PC-9 (cell line): ENCODE measurements at places on chromosomes 5 and 9. TPM values are rescaled to one million over a fixed set of nuclear protein-coding genes. Genes with fewer than 3 reads are reported as not detected.

Gene PCDHB9
- not detected in 2 replicates for total RNA-seq

Gene DPYSL3
- total RNA-seq, result 0.40 and 1.3 TPM in 2 replicates

Gene DENND4C
- total RNA-seq, result 23.1 and 29.5 TPM in 2 replicates

Gene OR1J2
- not detected in 2 replicates for total RNA-seq

Gene HTR4
- total RNA-seq, result not detected in 2 replicates

Gene DAPK1
- total RNA-seq, result 100 and 158 TPM in 2 replicates

Gene KCNV2
- total RNA-seq, result not detected in 2 replicates

Gene SPATA31E1
- not detected in 2 replicates for total RNA-seq

Gene FOXI1
- not detected in 2 replicates for total RNA-seq

Gene IRF1
- 27.1 and 38.9 TPM in 2 replicates for total RNA-seq

GRCh38 chr9:107226421-107226820, 56.7 kb upstream of the RAD23B start:
- no peak for DNase-seq

- DNase-seq, result no peak
These were observed 45.4 kb upstream of the F2R start for GRCh38 chr5:76670508-76670907.

DNA sequence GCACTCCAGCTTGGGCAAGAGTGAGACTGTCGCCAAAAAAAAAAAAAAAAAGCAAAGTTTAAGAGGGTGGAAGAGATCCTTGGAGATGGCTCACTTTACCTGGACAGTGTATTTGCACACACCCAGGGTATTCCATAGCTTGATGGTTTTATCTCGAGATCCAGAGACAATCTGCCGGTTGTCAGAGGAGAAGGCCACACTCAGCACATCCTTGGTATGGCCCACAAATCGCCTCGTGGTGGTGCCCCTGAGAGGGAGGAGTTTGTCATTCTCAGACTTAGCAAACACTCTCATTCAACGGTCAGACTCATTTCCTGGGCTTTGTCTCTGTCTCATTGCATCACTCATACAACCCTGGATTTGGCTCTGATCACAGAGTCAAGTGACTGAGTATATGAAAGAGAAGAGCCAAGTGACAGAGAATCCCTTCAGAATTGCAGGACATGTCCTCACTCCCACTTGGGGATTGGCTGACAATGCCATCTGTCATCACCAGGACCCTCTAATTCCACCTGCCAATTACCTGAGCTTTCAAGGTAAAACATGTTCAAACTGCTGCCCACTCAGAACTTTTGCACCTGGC, 2.2 kb downstream of the RACK1 start:
- DNase-seq, result peak; percentile 56

GRCh38 chr9:96109680-96110351, 192.2 kb downstream of the HSD17B3 start:
- no peak for DNase-seq

- DNase-seq, result no peak
These were observed 87.1 kb downstream of the SLC38A9 start for GRCh38 chr5:55624841-55625588.

DNA sequence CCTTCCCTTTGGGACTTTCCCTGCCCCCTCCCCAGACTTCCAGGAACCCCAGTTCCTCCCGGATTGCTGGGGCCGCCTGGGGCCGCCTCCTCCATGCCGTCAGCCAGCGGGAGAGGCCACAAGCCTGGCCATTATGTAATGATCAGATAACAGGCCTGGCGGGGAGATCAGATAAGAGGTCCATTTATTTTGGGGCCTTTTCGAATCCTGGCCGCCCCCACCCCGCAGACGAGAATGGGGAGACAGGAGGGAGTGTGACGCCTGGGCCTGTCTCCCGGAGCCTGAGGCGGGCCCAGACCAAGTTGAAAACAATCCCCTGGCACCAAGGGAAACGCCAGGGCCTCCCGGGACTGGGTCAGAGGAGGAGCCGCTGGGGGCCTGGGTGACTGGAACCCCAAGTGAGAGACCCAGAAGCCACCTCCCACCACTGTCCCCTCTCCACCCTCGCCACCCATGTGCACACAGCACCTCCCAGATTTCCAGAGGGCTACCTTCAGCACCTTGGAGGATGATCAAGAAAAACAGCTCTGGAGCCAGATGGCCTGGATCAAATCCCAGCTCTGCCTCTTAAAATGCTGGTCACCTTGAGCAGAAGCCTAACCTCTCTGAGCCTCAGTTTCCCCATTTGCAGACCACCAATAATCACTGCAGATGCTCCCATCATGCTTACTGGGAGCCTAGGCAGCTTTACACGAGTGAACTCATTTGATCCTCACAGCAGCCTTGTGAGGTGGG, 7.8 kb downstream of the ENG start:
- no peak for DNase-seq

DNA sequence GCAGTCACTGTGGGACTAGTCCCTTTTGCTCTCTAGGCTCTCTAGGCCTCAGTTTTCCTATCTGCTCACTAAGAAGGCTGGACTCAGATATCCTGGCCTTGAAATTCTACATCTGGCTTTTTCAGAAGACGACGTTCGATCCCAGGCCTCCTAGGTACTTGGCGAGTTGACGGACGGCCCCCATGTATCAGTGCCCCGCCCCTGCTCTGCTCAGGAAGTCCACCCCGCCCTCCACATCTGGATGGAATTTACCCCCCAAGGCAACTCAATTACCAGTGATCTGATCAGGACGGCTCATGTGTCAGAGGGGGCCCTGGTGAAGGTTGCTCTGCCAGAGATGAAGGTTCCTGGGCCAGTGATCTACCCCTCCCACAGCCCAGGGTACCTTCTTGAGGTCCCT, 44.1 kb upstream of the SYNPO start:
- no peak for DNase-seq

DNA sequence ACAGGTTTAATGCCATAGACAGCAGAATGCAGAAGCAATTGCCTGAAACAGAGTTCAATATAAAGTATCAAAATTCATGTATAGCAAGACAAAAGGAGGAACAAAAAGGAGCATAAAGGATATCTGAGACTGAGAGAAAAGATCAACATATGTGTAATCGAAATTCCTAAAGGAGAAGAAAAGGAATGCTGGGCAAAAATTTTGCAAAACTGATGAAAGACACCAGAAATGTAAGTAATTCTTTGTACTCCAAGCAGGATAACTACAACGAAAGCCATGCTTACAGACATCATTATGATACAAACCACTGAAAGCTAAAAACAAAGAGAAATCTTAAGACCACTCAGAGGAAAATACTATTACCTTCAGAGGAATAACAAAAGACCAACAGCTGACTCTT, 72.8 kb upstream of the MTAP start:
- no peak for DNase-seq

GRCh38 chr9:101139082-101139481, 110.6 kb downstream of the PLPPR1 start:
- no peak for DNase-seq

GRCh38 chr5:169050146-169050571, 250.8 kb downstream of the SLIT3 start:
- no peak for DNase-seq

DNA sequence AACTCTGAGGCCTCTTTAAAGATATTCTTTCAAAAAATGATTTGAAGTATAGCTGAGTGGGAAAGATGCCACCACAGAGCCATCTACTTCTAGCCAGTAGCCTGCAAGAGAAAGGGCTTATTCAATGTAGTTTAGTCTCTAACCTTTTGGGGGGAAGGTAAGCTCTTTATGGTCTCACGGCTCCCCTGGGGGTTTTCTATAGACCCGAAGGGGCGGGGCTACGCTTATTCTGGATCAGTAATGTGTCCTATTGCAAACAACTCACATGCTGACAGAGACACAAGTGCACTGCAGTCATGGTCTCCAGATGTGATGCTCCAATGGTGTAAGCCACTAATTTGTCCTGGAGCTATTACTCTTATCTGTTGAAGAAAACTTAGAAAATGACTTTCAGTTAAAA, 53.4 kb upstream of the RPS23 start:
- DNase-seq, result no peak

GRCh38 chr9:95088421-95089161, 228.9 kb downstream of the FANCC start:
- DNase-seq, result no peak

DNA sequence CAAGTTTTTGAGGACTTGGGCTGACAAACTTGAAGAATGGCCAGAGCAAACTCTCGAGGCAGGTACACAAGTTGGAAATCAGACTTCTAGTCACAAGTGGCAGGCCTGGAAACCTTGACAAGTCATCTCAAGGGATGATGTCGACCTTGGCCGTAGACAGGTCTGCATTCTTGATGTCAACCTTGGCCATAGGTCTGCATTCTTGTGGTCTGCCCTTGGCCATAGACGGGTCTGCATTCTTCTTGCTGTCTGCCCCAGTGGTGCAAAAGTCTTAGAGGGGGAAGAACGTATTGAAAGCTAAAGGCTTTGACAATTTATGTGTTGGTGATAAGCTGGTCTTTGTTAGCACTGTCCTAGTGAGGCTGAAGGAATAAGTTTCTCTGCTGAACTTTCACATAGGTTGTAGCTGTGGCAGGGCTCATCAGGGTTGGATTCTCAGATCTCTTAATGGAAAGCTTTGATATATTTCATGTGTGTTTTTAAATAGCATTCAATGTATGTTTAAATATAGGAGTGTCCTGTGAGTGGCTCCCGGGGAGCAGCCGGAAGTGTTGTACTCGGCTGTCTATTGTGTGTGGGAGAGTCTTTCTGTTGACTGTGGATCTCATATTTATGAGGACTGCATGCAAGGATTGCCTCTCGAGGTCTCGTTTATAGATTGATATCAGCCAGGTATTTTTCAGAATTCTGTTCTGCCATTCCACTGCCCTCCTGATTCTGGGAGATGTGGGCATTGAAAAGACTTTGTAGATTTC, 27.0 kb downstream of the SUB1 start:
- DNase-seq, result peak; percentile 14

- no peak for DNase-seq
These were observed 164.2 kb downstream of the C9orf50 start for GRCh38 chr9:129456549-129457324.

GRCh38 chr5:39428640-39429039, 3.9 kb upstream of the DAB2 start:
- no peak for DNase-seq

DNA sequence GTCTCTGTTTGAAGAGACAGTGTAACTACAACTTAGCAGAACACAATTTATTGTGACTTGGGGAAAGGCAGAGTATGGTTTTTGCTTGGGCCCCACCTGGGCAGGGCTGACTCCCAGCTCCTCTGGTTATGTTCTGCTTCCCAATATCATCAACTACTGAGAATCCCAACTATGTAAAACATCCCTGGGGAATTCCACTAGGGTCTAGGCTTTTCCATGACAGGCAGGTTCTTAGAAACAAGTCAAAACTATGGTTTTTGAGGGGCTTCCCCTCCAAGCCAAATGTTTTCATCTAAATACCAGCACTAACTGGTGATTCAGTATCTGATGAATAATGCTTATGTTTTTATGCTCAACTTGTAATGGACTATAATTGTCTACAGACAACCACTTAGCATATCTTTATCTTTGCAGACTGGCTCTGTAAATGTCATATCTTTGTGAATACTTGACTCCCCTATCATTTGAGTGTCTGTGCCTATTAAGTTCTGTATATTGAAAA, 409.5 kb downstream of the PDE4D start:
- no peak for DNase-seq

- DNase-seq, result no peak
These were observed 216.1 kb downstream of the MEF2C start for GRCh38 chr5:88666761-88667495.

- no peak for DNase-seq
These were observed 31.0 kb upstream of the IER5L start for GRCh38 chr9:129209109-129209508.

DNA sequence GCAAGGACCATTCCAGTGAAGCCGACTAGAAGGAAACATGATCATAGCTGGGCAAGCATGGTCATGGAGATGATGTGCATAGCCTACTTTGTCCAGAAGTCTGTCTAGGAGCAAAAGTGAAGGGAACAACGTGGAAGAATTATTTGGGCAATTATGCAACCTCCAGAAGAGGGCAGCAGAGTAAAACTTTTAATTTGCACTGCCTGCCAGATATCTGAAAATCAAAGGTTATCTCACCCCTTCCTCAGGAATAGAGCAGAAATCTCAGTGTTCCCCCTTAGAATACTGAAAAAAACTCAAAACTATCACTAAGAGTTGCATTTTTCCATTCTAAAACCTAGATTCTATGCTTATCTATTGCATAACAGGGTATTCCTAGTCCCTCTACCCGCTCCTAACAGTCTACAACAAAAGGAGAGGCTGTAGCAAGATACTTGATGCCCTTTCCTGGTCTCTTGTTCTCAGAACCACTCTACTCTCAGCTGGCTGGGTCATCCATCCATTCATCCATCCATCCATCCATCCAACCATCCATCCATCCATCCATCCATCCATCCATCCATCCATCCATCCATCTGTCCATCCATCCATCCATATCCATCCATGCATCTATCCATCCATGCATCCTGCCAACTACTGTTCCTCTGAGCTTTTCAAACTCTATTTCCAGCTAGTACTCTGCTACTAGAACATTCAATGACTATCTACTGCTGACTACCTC, 8.4 kb upstream of the SETD9 start:
- no peak for DNase-seq
